Ovary (tissue), 10 donors: ENCODE measurements at places on chromosomes 11 and 22.

GRCh38 chr11:2663915-2664314, 35.9 kb downstream of the KCNQ1OT1 start:
- no peak for DNase-seq

DNA sequence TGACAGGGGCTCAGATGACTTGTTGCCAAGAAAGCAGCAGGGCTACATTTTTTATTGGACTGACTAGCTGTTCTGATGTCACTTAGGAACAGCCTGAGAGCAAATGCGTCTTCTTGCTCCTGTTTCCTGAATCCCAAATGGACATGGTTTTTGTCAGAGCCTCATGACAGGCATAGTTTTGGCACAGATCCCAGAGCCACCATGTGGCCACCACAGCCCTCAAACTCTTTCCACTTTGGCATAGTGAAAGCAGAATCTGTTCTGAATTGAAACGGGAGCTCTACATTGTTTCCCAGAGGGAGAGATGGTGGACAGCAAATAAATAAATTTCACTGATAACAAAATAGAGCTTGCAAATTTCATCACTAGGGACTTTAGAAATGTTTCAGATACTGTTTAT, 222.2 kb downstream of the C11orf87 start:
- no peak for DNase-seq

DNA sequence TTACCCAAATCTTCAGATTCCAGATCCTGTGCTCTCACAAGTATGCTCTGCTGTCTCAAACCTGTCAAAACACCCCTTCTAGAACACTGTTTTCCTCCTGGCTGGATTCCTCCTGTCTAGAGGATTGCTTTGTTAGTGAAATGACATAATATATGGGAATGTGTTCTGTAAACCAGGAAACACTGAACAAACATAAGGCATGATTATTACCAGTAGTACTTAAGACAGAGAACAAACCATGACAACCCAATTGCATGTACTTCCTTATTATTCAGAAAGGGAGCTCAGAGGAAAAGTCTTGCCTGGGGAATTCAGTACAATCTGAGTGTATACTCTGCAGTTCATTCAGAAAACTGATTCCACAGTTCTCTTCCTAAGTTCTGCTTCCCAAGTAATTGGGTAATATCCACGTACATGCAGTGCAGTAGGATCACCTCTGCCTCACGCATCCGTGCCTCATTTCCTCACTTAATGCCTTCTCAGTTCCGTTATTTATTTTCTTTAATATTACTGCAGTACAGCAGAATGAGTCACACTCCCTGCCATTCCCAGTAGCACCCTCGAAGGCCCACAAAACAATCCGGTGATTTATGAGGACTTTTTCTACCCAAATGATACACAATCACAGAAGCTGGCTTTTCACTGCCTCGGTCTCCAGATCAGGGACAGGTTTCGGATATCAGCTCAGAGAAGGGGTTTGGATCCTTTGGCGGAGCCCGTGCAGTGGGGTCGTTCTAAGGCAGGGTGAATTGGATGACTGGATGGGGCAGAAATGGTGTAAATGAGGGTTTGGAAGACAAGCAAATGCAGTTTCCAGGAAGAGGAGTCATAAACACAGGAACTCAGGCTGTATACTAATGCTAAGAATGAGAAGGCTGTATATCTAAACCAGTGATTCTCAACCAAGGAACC, 896.9 kb downstream of the KCNA4 start:
- no peak for DNase-seq

- DNase-seq: peak; percentile 10
These were observed 12.6 kb upstream of the MRPL23 start for GRCh38 chr11:1934335-1935155.

- DNase-seq: no peak
These were observed 682 bp downstream of the ATM start for GRCh38 chr11:108223348-108224149.

DNA sequence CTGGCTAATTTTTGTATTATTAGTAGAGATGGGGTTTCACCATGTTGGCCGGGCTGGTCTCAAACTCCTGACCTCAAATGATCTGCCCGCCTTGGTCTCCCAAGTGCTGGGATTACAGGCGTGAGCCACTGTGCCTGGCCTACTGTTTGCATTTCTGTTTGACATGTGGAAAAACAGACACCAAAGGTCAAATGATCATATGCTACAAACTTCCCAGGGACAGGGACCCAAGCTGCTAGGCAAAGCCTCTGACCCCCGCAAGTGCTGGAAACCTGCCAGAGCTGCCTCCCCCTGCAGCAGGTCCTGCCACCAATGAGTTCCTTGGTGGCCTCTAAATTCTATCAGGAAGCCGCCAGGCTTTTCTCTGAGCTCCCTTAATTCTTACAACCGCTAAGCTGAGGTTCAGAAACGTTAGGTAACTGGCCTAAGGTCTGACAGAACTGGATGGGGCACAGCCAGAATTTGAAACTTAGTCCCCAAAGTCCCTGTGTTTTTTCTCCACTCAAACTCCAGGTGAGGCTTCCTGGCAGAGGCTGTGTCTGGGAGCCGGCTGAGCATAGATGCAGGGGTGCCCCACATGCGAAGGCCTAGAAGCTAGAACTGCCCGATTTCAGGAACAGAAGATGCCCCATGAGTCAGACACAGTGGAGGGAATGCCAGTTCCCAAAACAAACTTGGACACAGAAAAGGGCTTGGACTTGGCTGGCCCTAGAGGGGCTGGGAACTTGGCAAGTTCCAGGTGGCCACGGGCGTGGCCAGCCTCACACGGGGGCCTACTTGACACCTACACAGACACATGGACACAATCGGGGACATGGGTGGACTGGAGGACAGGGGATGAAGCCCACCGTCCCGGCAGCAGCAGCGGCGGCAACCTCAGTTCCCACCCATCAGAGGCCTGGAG, 7.4 kb downstream of the CSNK1E start:
- no peak for DNase-seq

DNA sequence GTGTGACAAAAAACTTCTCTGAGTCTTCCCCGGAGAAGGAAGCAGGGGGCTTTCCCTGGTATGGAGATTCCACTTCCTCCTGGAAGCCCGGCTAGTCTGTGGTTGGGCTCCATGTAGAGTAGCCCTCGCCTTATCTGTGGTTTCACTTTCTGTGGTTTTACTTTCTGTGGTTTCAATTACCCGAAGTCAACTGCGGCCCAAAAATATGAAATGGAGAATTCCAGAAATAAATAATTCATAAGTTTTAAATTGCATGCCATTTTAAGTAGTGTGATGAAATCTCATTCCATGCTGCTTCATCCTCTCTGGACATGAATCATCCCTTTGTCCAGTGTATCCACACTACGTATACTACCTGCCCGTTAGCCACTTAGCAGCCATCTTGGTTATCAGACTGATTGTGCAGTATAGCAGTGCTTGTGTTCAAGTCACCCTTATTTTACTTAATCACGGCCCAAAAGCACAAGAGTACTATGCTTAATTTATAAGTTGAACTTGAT, 275.0 kb upstream of the SESN3 start:
- DNase-seq: no peak

DNA sequence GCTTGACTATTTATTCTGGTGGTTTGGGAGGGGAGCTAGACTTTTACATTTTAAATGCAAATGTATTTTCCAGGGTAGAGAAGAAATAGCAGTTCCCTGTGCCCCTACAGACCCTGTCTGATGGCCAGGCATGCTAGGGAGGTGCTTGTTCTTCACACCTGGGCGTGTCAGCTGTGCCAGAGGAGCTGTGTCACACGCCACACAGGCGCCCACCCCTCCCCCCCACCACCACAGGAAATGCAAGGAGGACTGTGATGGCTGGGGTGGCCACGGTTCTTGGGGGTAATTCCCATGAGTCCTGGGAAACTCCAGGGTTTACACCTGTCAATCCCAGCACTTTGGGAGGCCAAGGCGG, 82.2 kb downstream of the FLI1 start:
- DNase-seq: no peak

DNA sequence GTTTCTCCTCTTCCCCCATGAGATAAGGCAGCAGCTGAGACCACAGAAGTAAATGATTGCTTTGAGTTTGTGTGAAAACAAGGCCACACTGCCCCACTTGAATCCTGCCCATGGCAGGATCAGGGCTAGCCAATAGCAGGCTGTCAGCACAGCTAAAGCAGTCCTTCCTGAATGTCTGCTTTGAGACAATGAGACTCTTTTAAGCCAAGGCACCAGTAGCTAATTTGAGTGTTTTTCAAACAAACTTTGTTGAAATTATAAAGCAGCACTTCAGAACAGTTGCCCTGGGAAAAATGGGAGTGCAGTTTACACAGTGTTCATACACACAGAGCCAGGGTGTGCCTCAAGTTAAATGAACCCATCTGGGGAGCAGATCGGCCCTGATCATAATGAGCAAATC, 103.5 kb upstream of the OR5AK2 start:
- no peak for DNase-seq

DNA sequence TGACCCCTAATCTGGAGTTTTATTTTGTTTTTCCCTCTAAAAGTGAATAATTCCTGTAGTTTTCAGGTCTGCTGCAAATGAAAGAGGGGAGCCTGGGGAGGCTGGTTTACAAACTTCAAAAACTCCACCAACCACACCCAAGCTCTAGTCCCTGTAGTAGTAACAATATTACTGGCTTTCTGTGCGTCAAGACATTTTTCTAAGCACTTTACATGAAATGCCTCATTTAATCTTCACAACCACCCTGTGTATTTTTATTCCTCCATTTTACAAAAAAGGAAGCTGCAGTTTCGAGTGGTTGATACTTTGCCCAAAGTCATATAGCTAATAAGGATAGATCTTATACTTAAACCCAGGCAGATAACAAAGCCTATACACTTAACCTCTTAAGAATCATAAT, 23.5 kb downstream of the CTNND1 start:
- no peak for DNase-seq

DNA sequence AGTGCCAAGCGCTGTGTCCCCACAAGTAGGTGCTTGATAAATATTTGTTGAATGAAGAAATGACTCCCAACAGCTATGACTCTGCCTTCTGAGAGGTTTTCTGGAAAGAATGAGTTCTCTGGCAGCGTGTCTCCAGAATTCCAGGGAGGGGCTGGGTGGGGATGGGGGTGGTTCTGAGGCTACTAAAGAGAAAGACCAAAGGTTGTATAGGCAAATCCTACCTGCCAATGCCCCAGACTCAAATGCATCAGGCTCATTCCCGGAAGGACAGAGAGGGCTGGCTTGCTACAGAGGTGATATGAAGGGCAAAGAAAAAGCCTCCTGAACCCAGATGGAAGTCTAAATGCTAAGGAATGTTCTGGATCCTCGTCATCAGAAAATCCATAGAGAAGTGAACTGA, 1.9 kb downstream of the DUSP18 start:
- DNase-seq: no peak

DNA sequence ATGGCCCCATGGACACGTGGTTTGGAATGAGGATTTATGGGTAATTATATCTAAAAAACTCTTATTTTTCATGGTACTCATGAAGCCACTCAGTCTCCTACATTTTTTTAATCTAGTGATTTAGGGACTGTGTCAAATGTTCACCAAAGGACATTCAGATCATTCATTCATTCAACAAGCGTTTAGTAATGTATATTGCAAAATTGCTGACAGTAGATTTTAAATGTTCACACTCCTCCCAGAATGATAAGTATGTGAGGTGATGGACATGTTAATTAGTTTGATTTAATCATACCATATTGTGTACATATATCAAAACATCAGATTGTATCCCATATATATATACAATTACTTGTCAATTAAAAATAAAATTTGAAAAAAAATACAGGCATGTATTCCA, 40.8 kb upstream of the E2F8 start:
- no peak for DNase-seq

DNA sequence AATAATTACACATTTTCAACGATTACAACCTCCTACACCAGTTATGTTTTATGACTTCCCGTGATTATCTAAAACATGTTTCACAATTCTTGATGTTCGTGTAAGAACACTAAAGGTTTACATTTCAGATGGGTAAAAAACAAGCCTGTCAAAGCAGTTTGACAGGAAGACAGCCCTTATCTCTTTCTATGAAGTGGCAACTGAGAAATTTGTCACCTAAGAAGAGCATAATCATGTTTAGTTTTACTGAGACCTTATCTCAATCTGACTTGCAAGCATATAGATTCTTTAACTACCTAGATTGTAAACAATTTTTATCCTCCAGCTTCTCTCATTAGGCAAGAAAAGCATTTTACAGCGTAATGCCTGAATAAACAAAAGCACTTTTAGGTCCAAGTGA, 218.4 kb upstream of the ZBED5 start:
- DNase-seq: no peak

DNA sequence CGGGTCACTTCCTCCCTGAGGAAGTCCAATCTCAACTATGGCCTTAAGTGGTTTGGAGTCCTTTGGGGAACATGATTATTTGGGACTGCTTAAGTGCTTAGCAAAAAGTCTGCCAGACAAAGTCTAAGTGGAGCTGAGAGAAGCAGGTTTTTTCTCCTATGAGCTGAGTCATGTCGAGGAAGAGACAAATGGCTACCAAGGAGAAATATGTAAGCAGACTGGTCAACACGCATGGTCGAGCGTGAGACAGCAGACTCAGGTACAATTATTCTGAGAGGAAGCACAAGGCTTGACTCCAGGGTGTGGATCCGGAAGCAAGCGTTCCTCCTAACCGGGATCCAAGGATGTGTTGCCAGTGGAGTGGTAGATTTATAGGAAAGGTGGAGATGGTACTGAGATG, 30.6 kb downstream of the UBASH3B start:
- DNase-seq: no peak

DNA sequence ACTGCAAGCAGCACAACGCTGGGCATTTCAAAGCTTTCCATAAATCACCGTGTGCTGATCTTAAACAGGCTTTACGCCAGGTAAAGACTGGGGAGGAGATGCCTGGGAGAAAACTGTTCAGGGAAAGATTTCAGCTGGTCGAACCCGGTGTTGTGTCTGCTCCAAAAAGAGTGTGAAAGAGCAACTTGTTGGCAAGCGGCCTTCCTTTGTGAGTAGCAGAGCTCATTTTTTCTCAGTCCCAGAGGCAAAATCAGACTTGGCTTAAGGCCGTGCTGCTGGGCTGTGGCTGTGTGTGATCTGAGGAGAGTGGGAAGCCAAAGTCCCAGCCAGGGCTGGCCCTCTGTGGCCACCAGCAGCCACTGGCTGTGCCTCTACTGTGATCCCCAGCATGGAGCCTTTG, 75.7 kb upstream of the E2F8 start:
- DNase-seq: peak; percentile 34

DNA sequence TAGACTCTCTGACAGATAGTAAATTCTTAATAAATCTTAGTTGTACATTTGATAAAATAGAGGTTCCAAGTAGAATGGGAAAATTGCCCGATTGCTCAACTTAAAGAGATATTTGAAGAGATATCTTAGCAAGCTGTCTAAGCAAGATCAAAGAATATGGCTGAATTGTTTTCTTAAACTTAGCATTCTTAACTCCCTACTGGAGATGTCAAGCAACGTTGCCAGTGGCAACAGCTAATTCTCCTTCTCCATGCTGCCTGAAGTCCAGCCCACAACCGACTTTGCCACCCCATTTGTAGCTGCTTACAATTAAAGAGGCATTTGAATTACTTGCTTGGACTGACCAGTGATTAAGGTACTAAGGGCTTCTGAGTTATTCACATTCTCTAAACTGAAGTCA, 94.4 kb downstream of the FAM181B start:
- no peak for DNase-seq

- no peak for DNase-seq
These were observed 144.4 kb upstream of the SESN3 start for GRCh38 chr11:95375451-95375850.

- no peak for DNase-seq
These were observed 460.9 kb upstream of the KIRREL3 start for GRCh38 chr11:127461241-127462064.

- no peak for DNase-seq
These were observed 200.2 kb downstream of the PGR start for GRCh38 chr11:100929377-100929776.

- no peak for DNase-seq
These were observed 16.8 kb upstream of the IGLL5 start for GRCh38 chr22:22870577-22871404.
